Right ventricle myocardium superior (tissue), 1 donor: ENCODE measurements at places on chromosomes 1 and 21. TPM values are rescaled to one million over a fixed set of nuclear protein-coding genes. Genes with fewer than 3 reads are reported as not detected.

- no peak for DNase-seq
Observed at GRCh38 chr1:26827106-26827604, 667 bp downstream of the ZDHHC18 start.

GRCh38 chr1:32957017-32957416, 7.6 kb downstream of the RNF19B start:
- no peak for DNase-seq

GRCh38 chr1:245026247-245026646, 128.5 kb upstream of the KIF26B start:
- no peak for DNase-seq

DNA sequence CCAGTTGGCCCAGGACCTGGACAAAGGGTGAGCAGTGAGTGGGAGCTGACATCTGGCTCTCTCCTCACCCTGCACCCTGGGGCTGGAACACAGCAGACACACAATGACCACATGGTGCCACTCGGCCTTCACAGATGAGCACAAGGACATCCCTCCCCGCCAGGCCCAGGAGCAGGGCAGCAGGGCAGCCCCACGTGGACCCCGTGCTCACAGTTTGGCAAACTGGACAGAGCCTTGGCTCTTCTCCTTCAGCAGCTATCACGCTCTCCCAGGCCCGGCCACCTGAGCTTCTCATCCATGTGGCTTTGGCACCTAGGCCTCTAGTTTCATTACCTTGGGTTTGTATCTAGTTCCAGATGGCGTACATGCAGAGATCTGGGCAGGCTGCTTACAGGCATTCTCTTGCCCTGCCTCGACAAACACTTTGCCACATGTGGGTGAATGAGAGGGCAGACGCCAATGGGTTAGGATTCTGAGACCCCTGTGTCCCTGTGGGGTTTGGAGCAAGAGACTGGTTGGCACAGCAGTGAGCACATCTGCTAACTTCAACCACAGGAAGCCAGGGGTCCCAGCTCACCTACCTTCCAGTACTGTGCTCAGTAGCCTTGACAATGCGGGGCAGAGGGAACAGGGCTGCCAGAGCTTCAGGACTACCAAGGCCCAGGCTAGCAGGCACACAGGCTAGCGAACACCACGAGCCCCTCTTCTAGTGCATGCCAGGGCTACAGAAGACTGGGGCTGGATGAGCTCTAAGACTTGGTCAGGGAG, 3.4 kb upstream of the PTPRF start:
- no peak for DNase-seq

DNA sequence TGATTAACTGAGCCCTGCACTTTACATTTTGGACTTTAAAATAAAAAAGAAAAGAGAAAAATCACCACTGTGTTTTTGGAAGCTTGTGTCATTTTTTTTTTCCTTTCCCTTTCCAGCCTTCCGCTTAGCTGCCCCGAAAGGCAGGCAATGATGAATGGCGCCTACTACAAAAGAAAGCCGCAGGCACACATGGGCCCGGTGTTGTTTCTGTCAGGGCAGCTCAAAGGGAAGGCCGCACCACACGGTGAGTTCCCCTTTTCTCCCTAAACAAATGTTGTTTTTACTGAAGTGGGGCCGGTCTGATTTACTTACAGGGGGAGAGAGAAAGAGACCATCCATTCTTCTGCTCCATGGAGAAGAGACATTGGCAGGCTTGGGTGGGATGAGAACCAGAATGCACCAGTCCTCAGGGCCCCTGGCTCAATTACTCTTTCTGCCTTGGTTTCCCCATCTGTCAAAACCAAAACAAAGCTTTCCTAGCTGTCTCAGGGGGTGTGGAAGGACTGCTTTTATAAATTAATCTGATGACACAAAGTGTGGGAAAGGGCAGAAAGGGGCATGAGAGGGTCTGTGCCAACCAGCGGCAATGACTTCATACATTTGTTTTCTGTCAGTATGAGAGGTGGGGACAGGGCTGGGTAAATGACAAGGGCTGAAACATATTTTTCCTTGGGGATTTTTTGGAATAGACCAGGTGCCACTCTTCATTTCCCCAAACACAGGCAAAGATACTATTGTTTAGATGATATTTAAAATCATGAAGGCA, 91.4 kb upstream of the PLXNA2 start:
- DNase-seq = no peak

The KRTAP19-8 gene
- not detected for total RNA-seq

The SLC27A3 gene
- total RNA-seq = 12.0 TPM

The S100A10 gene
- total RNA-seq = 230 TPM

The NGF gene
- 4.0 TPM for total RNA-seq

The CDK18 gene
- total RNA-seq = 172 TPM

The GJC2 gene
- total RNA-seq = 1.6 TPM

DNA sequence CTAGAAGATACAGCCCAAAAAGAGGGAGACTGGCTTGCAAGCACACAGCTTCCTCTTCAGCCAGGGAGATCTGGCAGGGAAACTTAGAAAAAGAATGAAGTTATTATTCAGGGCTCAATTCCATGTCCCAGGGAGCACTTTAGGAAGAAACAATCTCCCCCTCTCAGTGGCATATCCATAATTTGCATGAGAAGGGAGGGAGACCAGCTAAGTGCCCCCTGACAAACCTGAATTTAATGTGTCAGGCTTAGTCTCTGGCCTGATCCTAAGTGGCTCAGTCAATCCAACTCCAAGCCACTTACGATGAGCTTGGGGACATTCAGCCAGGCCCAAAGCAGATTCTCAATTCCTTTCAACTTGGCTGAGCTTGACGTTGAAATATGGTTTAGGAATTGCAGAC, 17.7 kb upstream of the KCND3 start:
- no peak for DNase-seq

GRCh38 chr1:60149251-60149650, 75.7 kb upstream of the C1orf87 start:
- peak; percentile 86 for DNase-seq

- no peak for DNase-seq
Observed at GRCh38 chr21:32087447-32087846, 191.4 kb downstream of the MIS18A start.

DNA sequence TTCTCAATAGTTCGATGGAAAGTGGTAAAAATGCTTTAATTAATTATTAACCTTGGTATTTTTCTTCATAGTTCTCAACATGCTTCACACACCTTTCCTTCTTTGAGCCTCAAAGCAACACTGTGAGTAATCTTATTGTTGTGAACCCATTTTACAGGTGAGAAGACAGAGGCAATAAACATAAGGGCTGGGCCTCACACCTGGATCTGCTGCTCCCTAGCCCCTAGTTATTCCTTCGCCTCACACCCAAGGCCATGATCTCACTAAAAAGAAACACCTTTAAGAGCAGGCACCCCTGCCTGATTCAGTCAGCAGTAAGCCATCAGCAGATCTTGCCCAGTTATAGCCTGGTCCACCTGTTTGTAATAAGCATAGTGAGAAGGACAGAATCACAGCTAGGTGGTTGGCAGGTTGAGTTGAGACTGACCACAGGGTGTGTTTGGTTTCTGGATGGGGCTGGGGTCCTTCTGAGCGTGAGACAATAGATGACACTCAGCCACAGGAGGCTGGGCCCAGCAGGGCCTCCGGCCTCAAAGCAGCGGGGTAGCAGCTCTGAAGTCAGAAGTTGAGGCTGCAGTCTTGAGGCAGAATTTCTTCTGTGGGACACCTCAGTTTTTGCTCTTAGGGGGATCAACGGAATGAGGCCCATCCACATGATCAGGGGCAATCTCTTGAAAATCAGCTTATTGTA, 203.9 kb downstream of the RHOU start:
- DNase-seq = no peak

DNA sequence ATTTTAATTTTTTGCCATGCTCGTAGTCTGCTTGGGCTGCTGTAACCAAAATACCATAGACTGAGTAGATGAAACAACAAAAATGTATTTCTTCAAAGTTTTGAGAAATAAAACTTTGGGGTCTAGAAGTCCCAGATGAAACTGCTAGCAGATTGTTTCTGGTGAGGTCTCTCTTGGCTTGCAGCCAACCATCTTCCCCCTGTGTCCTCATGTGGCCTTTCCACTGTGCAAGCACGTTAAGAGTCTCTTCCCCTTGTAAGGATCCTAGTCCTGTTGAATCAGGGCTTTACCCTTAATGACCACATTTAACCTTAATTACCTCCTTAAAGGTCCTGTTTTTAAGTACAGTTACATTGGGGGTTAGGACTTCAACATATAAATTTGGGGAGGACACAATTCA, 86.6 kb downstream of the PTBP2 start:
- no peak for DNase-seq

DNA sequence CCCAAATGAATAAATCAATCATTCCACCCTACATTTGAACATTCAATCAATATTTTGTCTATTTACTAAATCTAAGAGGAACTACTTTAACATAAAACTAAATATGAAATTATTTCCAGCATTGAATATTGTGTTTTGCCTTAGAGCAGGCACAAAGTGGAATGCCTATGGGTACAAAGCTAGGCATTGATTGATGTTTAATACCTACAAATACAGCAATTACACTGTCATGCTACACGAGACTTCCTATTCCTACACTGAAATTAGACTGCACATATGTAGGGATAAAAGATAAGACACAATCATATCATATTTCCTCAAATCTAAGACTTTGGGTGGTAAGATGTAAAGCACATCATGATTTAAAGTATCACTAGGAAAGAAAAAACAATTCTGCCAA, 12.9 kb upstream of the ERG start:
- no peak for DNase-seq

- DNase-seq = no peak
Observed at GRCh38 chr1:221813887-221814286, 72.0 kb upstream of the DUSP10 start.

DNA sequence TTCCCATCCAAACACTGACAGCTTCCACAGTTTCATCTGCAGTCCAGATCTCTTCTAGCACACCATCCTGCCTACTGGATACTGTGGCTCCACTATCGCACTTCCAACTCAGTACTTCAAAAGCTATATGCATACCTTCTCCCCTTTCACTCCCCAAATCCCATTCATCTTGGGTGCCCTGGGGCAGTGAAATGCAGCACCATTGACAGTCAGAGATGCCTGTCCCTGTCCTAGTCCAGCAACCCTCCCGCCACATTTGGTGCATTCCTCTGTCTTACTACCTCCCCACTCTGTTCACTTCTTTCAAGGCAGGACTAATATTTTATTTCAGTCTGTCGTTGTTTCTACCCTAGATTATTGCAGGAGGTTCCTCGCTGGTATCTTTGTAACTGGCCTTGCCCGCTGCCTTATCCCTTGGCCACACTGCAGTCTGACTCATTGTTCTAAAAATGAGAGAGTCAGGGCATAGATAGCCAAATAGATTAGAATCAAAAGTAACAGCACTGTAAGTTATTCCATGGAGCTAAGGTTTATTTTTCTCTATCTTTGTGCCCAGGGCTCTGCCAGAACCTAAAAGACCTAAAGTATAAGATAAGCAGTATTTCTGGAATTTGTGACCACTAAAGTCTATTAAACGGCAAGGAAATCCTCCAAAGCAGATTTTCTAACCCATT, 96.7 kb downstream of the ESRRG start:
- no peak for DNase-seq

GRCh38 chr1:29563092-29563491, 326.8 kb downstream of the PTPRU start:
- no peak for DNase-seq

- no peak for DNase-seq
Observed at GRCh38 chr1:1832166-1832565, 53.9 kb upstream of the NADK start.

GRCh38 chr21:29232530-29233255, 66.0 kb upstream of the BACH1 start:
- no peak for DNase-seq

DNA sequence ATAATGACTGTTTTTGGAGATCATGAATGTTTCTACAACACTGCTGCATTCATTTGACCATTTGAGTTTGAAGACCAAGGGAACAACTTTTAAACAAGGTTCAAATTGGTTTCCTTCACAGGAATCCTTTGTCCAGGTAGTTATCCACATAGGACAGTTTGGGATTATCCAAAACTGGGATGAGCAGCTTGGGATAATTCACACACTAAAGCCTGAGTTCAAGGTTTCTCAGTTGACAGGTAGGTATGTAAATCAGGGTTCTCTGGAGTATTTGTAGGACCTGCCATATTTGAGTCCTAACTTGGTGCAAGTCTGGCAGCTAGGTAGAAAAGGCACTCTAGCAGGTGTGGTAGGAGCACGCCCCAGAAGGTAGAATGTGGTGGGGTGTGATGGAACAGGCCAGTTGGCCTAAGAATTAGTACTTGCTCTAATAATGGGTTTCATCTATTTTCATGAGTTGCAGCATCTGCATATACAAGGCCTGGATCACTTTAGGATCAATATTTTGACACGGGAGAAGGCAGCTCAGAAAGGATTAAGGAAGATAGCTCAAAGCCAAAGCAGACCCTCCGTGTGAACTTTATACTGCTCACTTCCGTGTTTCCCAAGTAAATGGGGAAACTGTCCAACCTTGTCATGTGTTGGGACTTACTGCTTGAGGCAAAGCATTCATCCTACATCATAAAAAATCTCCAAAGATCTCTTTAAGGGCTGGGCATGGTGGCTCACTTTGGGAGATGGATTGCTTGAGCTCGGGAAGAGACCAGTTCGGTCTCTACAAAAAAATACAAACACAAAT, 14.1 kb upstream of the RAB42 start:
- no peak for DNase-seq

GRCh38 chr1:112396653-112397471, 848 bp downstream of the CTTNBP2NL start:
- DNase-seq = no peak

DNA sequence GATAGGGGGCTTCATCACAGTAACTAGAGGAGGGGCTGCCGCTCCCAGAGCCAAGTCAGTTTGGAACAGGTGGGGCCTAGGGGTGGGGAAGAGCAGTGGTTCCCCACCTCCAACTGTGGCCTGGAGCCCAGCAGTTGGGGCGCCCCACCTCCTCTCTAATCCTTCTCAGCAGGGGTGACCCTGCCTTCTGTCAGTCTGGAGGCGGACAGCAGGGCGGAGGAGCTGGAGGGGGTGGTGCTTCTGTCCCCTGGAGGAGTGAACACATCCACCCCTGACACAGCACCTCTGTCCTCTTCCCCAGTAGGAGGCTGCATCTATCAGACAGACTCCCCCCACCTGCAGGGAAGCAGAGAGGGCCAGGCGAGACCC, 73.8 kb downstream of the MRPL37 start:
- peak; percentile 64 for DNase-seq

The PIGV gene
- total RNA-seq = 5.5 TPM

DNA sequence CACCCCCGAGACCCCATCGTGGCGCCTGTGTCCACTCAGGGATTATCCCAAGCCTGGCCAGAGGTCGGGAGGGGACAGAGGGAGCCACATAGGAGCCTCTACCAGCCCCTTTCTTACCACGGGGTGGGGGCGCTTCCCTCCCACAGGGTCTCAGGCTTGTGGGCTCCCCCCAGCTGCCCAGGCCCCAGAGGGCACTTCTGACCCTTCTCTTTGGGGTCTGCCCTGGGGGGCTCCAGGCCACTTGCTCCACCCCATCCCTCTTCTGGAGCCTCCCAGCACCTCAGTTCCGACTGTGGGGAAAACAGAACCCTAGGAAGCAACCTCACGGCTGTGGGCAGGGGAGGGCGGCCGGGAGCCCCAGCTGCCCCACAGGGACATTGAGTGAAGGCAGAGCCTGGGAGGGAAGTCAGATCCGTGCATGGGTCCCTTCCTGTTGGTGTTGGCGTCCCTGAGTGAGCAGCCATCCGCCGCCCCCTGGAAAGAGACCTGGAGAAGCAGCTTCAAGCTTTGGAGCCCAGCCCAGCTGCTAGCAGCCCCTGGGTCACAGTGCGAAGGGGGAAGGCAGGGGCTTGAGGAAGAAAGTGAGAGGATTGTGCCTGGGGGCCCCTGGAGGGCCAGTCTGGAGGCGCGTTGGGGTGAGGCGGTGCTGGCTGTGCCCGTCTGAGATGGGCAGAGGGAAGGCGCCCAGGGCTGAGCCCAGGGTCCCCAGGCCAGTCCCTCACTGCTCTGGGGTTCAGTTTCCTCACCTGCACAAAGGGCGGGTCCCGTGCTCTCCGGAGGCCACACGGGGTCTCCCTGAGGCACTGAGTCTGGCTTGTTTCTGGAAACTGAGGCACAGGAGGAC, 22.1 kb downstream of the RRP1 start:
- DNase-seq = no peak
